Endodermal cell (in vitro differentiated cells): ENCODE measurements at places on chromosomes 16 and 17. TPM values are rescaled to one million over a fixed set of nuclear protein-coding genes. Genes with fewer than 3 reads are reported as not detected.

- DNase-seq, result no peak
Observed at GRCh38 chr16:12410837-12411490, 392.7 kb downstream of the CPPED1 start.

Gene SULT1A1
- 6.5 to 7.2 TPM (median 6.8 TPM) in 3 replicates for total RNA-seq

Gene ZP2
- total RNA-seq, result not detected in 3 replicates

Gene CNGB1
- total RNA-seq, result 0.60 to 1.5 TPM (median 0.73 TPM) in 3 replicates

GRCh38 chr16:25713785-25714570, 22.2 kb downstream of the HS3ST4 start:
- no peak for DNase-seq

DNA sequence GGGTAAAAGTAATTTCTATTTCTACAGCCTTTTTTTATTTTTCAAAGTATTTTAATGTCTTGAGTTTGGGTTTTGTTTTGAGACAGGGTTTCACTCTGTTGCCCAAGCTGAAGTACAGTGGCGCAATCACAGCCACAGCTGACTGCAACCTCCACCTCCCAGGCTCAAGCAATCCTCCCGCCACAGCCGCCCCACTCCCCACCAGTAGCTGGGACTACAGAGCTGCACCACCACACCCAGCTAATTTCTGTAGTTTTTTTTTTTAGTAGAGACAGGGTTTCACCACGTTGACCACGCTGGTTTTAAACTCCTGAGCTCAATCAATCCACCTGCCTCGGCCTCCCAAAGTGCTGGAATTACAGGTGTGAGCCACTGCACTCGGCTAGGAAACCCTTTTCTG, 44.0 kb downstream of the TUBD1 start:
- DNase-seq, result no peak

DNA sequence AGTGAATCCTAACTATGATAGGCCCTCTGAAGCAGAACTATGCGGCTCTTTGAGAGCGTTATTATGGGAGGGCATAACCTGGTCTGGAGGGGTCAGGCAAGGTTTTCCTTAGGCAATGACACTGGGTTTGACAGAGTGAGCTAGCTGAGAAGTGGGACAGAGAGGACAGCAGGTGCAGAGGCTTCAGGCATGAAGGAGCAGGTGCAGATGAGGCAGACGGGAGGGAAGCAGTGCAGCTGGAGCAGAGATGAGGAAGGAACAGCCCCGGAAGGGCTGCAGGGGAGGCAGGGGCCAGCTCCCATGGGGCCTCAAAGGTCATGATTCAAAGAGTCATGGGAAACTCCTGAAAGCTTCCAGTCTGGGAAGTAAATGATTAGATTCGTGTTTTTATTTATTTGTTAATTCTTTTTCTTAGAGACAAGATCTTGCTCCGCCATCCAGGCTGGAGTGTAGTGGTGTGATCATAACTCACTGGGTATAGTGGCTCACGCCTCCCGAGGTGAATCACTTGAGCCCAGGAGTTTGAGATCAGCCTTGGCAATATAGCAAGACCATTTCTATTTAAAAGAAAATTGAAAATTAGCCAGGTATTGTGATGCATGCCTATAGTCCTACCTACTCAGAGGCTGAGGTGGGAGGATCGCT, 5.4 kb downstream of the MARCHF10 start:
- peak; percentile 44 for DNase-seq

Gene GPRC5B
- 26.6 to 45.4 TPM (median 39.5 TPM) in 3 replicates for total RNA-seq

Gene CCL16
- not detected in 3 replicates for total RNA-seq

DNA sequence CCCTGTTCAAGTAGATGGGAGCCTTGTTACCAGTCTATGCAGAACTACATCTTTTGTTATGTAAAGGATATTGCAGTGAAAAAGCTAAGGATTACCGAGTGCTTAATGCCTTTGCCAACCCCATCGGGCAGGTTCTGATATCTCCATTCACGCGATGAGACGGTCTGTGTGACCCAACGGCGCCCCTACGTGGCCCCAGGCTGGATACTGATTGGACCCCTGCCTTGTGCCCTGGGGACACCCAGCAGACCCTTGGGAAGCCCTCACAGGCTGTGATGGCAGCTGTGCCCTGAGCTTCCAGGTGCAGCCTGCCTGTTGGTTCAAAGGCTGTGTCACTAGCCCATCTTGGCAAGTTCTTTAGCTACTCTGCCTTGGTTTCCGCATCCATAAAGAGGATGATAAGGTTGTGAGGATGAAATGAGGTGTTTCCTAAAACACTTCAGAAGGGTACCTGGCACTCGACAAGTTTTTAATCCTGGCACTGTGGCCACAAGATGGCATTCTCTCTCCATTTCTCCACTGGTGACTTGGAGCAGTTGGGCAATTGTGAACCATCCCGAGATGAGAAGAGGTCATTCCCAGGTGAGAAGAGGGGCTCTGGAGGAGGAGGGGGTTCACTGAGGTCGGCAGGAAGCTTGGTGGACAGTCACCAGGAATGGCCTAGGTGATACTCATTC, 33.6 kb downstream of the HAPSTR1 start:
- DNase-seq, result no peak

- DNase-seq, result no peak
Observed at GRCh38 chr17:81234940-81235821, 3.7 kb downstream of the TEPSIN start.

DNA sequence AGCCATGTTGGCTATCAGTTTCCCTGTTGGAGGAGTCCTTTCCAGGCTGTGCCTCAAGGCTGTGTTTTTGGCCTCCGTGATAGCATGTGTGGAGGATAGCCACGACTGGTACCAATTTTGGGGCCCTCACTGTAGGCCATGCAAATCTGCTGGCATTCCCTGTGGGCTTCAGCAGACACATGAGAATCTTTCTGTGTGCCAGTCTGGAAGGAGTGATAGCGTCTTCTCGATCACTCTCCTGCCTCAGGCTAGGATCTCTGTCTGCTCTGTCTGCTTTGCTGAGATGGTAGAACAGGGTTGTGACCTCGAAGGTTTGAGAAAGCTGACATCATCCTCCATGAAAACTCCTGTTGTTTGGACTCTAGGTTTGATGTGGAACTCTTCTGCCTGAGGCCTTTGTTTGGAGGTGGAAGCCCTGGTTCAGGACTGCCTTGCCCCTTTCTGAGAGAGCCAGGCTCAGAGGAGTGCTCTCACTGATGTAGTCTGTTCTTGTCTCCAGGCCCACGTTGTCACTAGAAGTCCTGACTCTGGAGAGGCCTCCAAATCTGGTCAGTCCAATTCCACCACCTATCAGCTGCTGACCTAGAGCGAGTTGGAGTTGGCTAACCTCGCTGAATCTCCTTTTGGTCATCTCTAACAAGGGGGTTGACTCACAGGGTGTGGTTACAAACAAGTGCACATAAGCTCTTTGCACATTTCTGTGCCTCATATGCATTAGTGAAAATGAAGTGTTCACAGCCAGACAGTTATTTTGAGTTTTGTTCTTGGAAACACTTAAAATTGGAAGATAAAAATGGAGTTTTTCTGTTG, 12.1 kb upstream of the EDC4 start:
- DNase-seq, result no peak

Gene HBQ1
- 1.0 to 1.2 TPM (median 1.1 TPM) in 3 replicates for total RNA-seq

Gene TERB1
- total RNA-seq, result not detected in 3 replicates

DNA sequence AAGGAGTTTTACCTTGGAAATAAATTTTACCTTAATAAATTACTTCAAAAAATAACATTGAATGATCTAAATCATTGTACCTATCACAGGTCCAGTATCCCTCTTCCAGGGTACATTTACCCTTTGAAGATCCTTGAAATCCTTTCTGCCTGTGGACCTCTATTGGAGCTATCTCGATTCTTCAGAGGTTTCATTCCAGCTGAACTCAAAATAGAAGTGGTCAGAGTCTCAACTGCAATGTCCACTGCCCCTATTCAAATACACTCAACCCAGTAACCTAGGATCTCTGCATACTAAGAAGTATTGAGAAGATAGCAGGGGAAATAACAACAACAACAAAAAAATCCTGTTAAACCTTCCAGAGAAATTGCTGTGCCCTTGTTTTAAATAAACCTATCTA, 9.3 kb downstream of the ABCA5 start:
- no peak for DNase-seq

Gene VAT1L
- 4.1 and 6.4 TPM in 2 replicates for total RNA-seq

DNA sequence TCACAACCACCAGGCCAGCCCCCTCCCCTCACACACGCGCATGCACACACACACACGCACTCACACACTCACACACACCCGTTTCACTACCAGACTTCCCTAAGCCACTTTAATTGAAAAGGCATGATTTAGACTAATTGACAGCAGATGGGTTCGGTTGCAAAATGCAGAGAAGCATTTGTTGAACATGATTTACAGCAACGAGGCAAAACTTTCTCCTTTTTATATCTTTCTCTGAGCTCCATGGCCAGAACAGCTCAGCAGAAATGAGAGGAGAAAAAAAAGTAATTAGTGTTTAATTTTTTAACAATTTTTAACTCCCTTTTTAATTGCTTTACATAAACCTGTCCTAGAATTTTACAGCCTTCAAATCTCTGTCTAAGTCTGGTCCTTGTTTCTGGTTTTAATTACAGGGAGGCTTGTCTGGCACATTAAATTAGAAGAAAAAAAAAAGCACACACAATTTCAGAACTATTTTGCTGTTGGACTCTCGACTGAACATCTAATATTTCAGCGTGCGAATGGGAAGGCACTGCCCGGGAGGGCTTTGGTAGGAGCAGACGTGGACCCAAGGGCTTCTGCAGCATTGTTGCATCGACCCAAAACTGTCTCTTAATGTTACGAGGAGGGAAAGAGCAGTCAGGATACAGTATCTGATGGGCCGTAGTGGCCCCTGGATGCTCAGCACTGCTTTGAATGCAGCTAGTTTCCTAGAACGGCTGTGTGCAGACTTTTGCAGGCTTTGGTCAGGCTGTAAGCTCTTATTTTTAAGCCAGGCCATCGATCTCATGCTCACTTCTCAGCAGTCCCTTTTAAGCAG, 255.9 kb downstream of the SOX9 start:
- no peak for DNase-seq

GRCh38 chr17:77420095-77420803, 279.5 kb downstream of the SEC14L1 start:
- DNase-seq, result peak; percentile 87

Gene HMOX2
- total RNA-seq, result 27.7 and 28.5 TPM in 2 replicates

Gene ARL16
- 40.3 and 41.2 TPM in 2 replicates for total RNA-seq

Gene NLRC5
- total RNA-seq, result 0.25 to 0.64 TPM in 2 of 3 replicates, not detected in the other

- DNase-seq, result peak; percentile 83
Observed at GRCh38 chr16:396605-397004, 394 bp upstream of the NME4 start.

DNA sequence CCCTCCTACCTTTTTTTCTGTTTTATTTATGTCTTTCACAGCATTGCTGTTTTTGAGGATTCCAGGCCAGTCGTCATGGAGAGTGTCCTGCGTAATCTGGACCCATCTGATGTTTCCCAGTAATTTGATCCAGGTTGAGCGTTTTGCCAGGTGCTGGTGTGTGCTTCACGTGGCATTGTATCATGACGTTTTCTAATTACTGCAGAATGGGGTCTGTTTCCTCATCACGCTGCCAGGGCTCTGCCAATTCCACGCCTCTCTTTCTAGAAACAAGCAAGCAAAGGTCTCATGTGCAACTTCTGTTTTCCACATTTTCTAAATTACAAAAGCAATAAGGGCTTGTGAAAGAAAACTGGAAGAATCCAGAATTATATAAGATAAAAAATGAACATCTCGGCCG, 28.3 kb upstream of the BHLHA9 start:
- DNase-seq, result no peak

DNA sequence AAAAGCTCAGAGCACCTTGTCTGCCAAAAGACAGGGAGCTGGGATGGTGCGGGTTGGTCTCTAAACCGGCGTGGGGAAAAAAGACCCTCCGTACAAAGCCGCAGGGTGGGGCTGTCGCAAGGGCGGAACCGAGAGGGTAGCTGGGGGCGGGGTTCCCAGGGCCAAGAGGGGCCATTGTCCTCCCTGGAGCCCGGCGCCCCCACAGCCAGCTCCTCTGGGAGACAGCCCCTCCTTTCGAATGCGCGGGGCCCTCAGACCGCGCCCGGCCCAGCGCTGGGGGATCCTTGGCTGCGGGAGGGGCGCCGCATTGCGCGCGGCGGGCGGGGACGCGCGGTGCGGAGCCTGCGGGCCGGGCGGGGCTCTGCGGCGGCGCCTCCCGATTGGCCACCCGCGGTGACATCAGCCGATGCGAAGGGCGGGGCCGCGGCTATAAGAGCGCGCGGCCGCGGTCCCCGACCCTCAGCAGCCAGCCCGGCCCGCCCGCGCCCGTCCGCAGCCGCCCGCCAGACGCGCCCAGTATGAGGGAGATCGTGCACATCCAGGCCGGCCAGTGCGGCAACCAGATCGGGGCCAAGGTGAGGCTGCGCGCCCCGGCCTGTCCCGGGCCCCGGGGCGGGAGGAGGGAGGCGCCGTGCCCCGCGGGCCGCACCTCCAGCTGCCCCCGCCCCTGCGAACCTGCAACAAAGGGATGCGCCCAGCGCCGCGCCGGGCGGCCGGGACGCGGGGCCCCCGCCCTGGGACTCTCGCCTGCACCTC, at the start of gene TUBB3:
Gene TUBB3, plus strand, starts transcription at position 459 of the 756 bp plus-strand sequence. Its CDS starts 60 bp downstream, at position 519.
- peak; percentile 93 for DNase-seq

- no peak for DNase-seq
Observed at GRCh38 chr17:76281573-76282371, 16.6 kb downstream of the UBALD2 start.

Gene CPD
- 73.5 and 82.1 TPM in 2 replicates for total RNA-seq

- DNase-seq, result no peak
Observed at GRCh38 chr16:47493381-47494337, 32.5 kb downstream of the PHKB start.

Gene KRT12
- not detected in 3 replicates for total RNA-seq

DNA sequence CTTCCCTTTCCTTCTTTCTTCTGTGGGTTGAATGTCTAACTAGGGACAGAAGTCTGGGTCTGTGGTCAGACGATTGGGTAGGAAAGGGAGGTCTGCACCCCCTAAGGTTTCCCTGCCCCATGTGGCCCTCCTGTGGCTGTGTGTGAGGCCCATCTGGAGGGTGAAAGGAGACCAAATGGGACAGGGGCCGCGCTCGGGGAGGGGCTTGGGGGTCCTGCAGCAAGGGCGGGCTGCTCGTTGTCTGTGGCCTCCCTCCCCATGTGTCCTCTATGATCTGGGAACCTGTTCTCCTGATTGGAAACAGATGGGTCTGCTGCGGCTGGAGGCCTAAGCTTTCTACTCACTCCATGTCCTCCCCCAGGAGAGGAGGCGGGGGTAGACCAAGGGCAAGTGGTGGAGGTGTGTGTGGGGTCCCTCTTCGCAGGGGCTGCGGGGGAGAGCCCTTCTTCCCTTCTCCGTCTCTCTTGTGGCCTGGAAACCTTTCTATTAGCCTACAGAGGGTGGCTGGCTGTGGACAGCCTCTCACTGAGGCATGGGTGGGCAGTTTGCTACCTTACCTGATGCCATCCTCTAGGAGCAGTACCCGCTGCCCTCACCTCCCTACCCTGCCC, 18.6 kb downstream of the IGFBP4 start:
- no peak for DNase-seq

GRCh38 chr16:58842746-58843145, 108.6 kb upstream of the GOT2 start:
- no peak for DNase-seq

GRCh38 chr17:28846231-28846630, 3.6 kb upstream of the FAM222B start:
- no peak for DNase-seq

Gene SLC5A2
- 0.22 to 1.2 TPM in 2 of 3 replicates, not detected in the other for total RNA-seq

DNA sequence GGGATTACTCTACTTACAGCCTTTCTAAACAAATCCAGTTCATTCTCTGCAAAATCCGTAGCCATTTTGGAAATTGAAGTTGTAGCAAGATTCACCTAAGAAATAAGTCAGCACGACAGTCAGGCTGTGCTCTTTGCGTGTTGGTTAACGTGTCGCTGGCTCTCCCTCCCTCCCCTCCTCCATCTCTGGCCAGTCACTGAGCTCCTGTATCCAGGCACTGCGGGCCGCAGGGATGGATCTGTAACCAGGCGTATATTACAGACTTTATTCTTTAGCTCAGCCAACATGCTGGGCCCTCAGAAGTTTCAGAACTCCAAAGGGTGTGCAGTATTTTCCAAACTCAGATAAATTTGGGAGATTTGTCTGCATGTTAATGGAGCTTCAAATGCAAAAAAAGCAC, 30.8 kb downstream of the KDM8 start:
- no peak for DNase-seq
